Activated naive CD4-positive, alpha-beta T cell treated with anti-CD3 and anti-CD28 coated beads for 36 hours (primary cell): ENCODE measurements at places on chromosomes 12 and 14. TPM values are rescaled to one million over a fixed set of nuclear protein-coding genes. Genes with fewer than 3 reads are reported as not detected.

GRCh38 chr12:22437031-22437806 is 102.7 kb upstream of the ST8SIA1 start:
- no peak for DNase-seq

- no peak for DNase-seq
These were observed 59.5 kb upstream of the ARHGAP5 start for GRCh38 chr14:32017587-32017986.

DNA sequence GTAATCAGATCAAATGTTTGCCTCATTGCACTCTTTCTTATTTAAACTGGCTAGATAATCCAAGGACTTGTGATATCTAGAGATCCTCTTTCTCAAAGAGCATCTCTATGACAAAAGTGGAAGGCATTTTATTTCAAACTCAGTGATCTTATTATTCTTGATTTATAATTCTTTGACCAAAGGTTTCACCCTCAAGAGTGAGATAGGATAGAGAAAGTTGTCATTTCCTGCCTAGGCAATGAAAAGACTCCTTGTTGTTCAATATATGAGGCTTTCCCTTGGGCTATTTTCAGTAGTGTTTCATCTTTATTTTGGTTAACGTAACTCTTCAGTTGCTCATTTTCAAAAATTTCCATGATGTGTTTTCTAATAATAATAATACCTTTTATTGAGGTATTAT is 18.0 kb upstream of the INSM2 start:
- no peak for DNase-seq

- DNase-seq: no peak
These were observed 139.8 kb upstream of the NOS1 start for GRCh38 chr12:117501076-117501869.

DNA sequence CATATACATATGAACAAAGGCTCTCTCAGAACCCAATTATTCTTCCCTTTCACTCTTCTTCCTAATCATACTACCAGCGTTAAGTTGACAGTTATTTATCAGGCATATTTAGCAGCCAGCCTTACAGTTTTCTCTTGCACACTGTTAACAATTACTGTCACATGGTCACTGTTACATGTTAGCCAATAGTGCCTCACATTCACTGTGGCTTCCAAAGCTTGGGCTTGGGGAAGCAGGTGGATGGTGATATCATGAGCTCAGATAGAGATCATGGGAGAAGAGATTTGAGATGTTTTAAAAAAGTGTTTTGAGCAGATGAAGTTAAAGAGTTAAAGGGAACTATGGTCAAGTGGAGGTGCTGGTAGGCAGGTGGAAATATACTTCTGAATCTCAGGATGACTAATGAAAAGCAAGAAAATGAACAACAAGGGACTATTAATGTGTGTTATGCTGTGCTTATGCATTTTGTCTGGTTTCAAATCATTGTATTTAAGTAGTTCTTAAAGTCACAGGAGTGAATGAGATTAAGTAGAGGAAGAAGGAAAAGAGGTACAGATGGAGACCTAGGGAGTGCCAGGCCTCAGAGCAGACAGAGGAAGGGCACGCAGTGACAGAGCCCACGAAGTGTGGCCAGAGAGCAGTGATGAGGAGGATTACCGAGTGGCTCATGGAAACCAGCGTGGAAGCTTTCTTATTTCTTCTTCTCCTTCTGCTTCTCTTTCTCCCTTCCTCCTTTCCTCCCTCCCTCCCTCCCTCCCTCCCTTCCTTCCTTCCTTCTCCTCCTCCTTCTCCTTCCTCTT is 39.6 kb downstream of the BICD1 start:
- DNase-seq: no peak

- peak; percentile 60 for DNase-seq
These were observed 77.7 kb downstream of the PTPN11 start for GRCh38 chr12:112496496-112496895.

GRCh38 chr12:53213348-53213747 is 6.3 kb upstream of the ITGB7 start:
- peak; percentile 89 for DNase-seq

DNA sequence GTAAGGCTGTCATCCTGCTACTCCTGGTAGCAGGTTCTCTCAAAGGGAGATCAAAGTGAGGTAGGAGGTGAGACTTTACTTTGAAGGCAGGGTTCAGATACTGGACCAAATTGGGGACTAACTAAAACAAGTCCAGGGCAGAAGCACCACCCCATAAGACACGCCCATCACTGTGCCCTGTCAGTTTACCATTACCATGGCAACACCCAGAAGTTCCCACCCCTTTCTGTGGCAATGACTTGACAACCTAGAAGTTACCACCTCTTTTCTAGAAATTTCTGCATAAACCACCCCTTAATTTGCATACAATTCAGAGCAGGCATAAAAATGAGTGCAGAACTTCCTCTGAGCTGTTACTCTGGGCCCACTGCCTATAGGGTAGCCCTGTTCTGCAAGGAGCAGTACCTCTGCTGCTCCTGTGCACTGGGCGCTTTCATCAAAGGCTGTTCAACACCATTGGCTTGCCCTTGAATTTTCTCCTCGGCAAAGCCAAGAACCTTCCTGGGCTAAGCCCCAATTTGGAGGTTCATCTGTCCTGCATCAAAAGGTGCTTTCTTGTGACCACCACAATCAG is 64.8 kb upstream of the MAX start:
- DNase-seq: peak; percentile 35

DNA sequence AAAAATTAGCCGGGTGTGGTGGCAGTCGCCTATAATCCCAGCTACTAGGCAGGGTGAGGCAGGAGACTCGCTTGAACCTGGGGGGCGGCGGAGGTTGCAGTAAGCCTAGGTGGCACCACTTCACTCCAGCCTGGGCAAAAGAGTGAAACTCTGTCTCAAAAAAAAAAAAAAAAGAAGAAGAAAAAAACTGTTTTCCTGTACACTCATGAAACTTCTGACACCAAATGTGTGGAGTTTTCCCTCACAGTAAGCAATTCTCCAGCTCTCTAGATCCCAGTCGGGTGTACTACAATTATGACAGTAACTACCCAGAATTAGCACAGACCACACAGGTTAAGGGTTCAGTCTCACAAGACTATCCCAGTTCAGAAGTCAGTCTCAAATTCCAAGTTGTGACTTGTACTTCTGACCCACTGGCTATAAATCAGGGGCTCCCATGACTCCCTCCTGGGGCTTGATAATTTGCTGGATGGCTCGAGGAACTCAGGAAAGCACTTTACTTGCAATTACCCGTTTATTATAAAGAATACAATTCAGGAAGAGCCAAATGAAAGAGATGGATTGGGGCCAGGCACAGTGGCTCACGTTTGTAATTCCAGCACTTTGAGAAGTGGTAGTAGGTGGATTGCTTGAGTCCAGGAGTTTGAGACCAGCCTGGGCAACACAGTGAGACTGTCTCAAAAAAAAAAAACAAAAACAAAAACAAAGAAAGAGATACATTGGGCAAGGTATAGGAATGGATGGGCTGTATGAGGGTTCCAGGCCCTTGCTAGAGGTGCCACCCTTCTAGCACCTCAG is 12.4 kb upstream of the ARF6 start:
- peak; percentile 27 for DNase-seq

DNA sequence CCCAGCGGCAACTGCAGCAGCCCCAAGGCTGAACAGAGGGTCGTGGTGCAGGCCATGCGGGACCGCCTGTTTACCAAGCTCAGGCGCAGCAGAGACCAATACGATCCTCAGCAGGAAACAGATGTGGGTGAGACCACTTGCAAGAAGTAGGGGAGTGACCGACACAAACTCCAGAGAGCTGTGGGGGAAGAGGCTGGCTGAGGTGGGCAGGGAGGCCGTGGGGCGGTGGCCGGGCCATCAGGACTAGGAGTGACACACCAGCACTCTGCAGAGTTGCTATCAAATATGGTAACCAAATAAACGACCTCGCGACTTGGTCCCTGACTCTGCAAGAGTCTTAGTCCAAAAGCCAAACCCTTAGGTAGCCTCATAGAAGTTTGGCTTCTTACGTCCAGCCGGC is 30.6 kb downstream of the AMN start:
- DNase-seq: no peak

Gene SLC25A21
- total RNA-seq: not detected

Gene IL31
- total RNA-seq: not detected

Gene C14orf119
- total RNA-seq: 39.8 TPM
